ENCODE measurements at places on chromosomes 3 and 15.

GRCh38 chr3:187025656-187026316 is 95.5 kb downstream of the ST6GAL1 start:
- no peak for DNase-seq

- DNase-seq, result no peak
These were observed 257.5 kb upstream of the LRTM1 start for GRCh38 chr3:55185380-55185779.

GRCh38 chr3:13598926-13599886 is 50.3 kb downstream of the FBLN2 start:
- no peak for DNase-seq

DNA sequence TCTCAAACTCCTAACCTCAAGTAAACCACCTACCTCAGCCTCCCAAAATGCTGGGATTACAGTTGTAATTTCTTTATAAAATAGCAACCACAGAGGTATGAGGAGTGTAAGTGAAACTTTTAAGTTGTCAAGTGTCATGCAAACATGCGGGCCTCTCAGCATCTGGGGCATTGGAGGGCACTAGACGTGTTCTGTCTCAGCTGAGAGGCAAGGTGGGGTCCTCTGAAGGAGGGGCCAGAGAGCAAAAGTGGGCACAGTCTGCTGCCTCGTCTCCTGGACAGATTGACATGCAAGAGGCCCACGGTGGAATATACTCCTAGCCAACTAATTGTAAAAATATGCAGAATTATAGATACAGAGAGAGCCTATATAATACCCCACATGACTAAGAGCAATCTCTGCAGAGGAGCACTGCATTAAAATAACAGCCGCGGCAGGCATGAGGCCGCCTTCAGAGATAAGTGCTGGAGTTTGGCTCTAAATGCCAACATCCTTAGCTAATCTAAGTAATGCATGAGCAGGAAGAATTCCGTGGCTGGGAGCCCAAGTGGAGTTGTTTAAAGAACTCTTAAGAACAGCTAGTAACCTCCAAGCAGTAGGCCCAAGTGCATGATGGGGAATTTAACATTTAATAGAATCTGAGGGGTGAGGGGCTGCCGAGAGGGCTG is 87.8 kb upstream of the RNU6-1 start:
- DNase-seq, result no peak

GRCh38 chr3:195226900-195227447 is 44.0 kb downstream of the XXYLT1 start:
- peak; percentile 9 for DNase-seq

DNA sequence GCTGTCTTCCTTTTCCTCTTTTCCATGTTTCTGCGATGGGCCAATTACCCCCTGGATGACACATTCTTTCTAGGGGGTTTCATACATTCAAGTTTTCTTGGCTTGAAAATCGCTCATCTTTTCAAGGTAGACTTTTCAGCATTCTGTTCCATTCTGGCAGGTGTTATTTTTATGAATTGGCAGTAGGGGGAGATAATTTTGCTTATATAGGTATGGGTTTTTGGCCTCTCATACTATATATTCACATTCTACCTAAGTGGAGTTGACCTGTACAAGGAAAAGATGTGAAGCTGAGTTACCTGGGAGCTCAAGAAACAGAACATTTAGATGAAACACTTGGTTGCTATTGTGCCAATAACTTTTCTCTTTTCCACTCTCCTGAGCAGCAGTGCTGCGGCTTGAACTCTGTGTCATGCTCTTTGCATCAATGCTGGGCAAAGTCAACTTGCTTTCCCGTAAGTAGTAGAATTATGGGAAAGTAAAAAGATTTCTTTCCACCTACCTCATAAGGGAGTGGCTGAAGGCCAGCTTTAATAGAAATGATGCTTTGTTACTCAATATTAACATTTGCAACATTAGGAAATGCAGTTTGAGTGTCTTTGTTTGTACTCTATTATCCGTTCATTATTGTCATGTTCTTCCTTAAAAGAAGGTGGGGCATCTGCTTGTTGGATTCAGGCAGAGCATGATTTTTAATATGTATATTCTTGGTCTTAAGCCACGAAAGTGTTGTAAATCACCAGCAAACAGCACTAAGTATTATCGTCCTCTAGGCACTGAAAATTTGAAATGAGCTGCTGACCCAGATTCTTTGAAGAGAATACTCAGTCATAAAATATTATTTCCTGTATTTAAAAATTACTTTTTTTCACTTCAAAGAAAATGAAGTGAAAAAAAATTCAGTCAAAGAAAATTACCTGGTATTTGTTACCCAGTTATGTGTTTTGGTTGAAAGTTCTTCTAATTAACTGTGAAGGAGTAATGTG is 27.7 kb upstream of the MFSD1 start:
- no peak for DNase-seq

- peak; percentile 81 for DNase-seq
These were observed 19.0 kb downstream of the STOML1 start for GRCh38 chr15:73972984-73973682.

DNA sequence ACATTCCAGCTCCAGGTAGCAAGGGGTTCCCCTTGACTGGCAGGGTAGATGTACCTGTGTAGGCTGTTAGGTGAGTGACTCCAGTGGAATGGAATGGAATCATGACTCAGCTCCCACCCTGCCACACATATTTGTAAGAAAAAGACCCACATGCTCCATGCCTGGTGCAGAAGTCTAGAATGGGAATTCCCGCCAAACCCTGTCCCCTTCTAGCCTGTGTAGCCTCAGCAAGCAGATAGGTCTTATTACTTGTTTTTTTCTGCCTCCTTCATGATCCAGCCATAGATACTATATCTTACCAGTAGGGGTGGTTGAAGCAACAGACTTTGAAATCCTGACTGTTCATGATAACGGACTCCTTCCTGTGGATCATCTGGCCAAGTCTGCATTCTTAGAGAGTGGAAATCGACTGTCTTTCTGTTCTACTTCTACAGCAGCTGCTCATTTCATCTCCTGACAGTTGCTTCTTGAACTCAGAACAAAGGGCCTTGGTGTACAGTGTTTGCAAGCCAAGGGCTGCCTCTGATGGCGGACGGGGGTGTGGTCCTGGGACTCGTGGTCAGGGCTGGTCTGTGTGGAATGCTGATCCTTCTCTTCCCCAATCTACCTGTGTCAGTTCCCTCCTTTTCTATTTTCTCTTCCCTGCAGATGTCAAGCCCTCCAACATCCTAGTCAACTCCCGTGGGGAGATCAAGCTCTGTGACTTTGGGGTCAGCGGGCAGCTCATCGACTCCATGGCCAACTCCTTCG is 16.3 kb downstream of the SNAPC5 start:
- DNase-seq, result peak; percentile 34

DNA sequence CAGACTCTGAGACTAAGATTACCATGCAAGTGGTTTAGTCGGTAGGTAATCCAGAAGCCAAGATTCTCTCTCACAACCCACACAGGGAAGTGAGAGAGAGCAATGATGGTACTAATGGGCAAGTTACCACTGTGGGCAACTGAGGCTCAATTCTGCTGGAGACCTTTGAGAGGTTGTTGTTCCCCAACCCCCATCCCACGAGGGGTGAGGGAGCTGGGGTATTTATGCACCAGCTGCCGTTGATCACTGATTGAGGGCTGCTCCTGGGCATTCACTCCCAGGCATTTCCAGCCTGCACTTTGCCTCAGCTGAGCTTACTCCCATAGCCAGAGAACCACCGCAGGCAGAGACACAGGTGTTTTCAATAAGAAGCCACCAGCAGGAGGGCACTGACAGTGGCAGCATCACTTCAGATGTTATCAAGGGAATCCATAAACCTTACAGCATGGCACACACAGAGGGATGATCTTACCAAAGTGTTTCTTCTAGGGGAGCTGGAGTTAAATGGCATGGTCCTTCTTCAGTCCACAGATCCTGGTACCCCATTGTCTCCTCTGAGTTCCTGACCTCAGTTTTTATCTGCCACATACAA is 15.0 kb upstream of the CCDC174 start:
- no peak for DNase-seq

GRCh38 chr3:34239875-34240274 is 441.4 kb downstream of the PDCD6IP start:
- DNase-seq, result no peak

- DNase-seq, result peak; percentile 46
These were observed 63.2 kb downstream of the DGKG start for GRCh38 chr3:186298876-186299275.

GRCh38 chr3:60154011-60154410 is 1097.2 kb downstream of the FHIT start:
- DNase-seq, result no peak

DNA sequence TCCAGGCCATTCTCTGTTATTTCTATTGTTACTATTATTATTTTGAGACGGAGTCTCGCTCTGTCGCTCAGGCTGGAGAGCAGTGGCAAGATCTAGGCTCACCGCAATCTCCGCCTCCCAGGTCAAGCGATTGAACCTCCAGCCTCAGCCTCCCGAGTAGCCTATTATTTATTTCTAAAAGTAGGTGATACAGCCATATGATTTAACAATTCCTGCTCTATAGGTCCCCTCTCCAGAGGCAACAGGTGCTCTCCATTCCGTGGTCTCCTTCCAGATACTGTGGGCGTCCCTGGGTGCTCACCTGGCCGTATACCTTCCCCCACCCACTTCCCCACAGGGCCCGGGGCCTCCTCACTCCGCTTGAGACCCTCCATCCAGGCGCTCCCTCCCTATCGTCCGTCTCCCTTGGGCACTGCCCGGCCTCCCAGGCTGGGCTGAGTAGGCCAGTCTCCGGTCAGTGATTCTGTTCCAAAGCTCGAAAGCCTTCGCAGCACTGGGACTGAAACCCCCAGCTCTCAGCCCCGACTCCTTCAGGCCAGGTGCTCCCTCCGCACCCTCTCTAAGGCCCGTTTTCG is 708 bp upstream of the PTPN23 start:
- DNase-seq, result no peak

- no peak for DNase-seq
These were observed 755.3 kb downstream of the ROBO1 start for GRCh38 chr3:79012530-79012913.

DNA sequence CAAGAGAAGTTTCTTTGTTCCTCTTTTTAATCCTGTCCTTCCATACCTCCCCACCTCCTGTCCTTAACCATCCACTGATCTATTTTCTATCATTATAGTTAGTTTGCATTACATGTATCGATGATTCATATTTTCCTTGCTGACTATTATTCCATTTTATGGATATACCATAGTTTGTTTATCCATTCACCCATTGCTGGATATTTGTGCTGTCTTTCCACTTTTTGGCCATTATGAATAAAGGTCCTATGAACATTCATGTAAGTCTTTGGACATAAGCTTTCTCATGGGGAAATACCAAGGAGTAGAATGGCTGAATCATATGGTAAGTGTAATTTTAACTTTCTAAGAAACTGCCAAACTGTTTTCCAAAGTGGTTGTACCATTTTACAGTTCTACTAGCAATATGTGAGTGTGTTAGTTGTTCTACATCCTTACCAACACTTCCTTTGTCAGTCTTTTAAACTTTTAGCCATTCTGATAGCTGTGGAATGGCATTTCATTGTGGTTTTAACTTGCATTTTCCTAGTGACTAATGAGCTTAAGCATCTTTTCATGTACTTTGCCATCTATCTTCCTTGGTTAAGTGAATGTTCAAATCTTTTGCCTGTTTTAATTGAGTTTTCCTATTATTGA is 11.7 kb downstream of the ATP6V1A start:
- DNase-seq, result no peak

DNA sequence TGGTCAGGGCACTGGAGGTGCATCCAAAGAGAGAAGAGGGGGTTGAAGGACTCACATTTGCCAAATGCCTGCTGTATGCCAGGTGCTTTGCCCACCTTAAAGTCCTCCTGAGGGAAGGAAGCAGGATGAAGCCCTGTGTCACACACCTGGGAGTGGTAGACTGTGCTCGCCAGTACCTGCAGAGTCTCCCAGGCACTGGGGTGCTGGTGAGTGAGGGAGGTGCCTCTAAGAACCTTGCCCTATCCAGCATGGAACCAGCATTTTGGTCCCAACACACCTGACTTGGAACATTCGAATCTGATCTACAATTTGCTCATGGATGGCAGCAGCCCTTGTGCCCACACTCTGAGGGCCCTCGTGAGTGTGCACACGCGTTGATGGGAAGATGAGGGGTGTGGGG is 76.7 kb downstream of the SEC22A start:
- DNase-seq, result no peak

GRCh38 chr3:191123231-191123630 is 75.8 kb upstream of the OSTN start:
- DNase-seq, result no peak

GRCh38 chr3:96869316-96869715 is 54.9 kb downstream of the EPHA6 start:
- no peak for DNase-seq

GRCh38 chr3:170836491-170836890 is 33.5 kb downstream of the RPL22L1 start:
- DNase-seq, result no peak

DNA sequence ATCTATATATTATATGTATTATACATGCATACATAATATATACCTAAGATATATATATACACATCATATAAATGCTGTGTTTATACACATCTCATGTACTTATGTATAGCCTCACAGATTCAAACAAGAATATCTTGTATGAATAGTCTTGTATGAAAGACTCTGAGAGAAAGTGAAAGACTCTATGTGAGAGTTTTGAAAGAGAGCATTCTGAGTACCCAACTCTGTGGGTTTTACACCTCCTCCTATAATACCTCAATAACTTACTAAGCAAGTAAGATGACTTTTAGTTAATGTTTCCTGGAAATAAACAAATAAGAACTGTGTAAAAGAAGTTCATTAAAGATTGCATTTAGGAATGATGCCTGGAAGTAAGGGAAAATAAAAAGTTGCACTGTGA is 108.1 kb upstream of the GMNC start:
- DNase-seq, result no peak

DNA sequence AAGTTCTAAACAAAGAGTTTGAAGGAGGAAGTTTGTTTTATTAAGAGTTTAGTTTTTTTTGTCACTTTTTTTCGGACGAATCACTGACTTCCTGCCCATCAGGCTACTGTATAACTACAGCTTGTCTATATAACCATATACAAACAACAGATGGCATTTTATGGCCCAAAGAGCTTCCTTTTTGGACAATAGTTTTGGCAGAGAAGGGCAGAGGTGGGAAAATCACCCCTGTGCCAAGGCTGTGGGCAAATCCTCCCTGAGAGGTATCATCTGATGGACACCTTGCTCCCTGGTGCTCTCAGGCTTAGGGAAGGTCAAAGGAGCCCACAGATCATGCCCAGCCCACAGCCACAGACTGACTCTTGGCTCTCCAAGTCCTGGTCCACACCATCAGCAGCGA is 113.4 kb downstream of the OXNAD1 start:
- DNase-seq, result no peak

- no peak for DNase-seq
These were observed 384.4 kb upstream of the ARPP21 start for GRCh38 chr3:35254917-35255316.

Data from SW480 (cell line).